ENCODE measurements at places on chromosomes 6 and 20. TPM values are rescaled to one million over a fixed set of nuclear protein-coding genes. Genes with fewer than 3 reads are reported as not detected.

Gene LY6G5C
- polyA plus RNA-seq = 4.6 TPM

Gene JPH2
- not detected for polyA plus RNA-seq

Gene FGD2
- 1.9 TPM for polyA plus RNA-seq

Gene PTCHD4
- polyA plus RNA-seq = not detected

Gene TRAPPC3L
- 0.20 TPM for polyA plus RNA-seq

Gene DNAJC5
- polyA plus RNA-seq = 8.2 TPM

Gene TMEM242
- polyA plus RNA-seq = 13.7 TPM

Gene PRDM13
- not detected for polyA plus RNA-seq

Gene RIMS4
- polyA plus RNA-seq = not detected

GRCh38 chr6:2749969-2750600, 637 bp downstream of the MYLK4 start:
- peaks cover 6% of the 10 kb centered on the region for H3K4me1 ChIP-seq
- H3K36me3 ChIP-seq = no peaks in the 10 kb centered on the region
- H3K4me3 ChIP-seq = no peak overlapping the region
- peaks cover 2% of the 10 kb centered on the region for H3K27me3 ChIP-seq

- H3K36me3 ChIP-seq = no peaks in the 10 kb centered on the region
- H3K27ac ChIP-seq = no peak overlapping the region
- no peak overlapping the region for H3K4me3 ChIP-seq
- no peak for DNase-seq
Observed at GRCh38 chr6:134114918-134115714, 62.7 kb upstream of the SLC2A12 start.

DNA sequence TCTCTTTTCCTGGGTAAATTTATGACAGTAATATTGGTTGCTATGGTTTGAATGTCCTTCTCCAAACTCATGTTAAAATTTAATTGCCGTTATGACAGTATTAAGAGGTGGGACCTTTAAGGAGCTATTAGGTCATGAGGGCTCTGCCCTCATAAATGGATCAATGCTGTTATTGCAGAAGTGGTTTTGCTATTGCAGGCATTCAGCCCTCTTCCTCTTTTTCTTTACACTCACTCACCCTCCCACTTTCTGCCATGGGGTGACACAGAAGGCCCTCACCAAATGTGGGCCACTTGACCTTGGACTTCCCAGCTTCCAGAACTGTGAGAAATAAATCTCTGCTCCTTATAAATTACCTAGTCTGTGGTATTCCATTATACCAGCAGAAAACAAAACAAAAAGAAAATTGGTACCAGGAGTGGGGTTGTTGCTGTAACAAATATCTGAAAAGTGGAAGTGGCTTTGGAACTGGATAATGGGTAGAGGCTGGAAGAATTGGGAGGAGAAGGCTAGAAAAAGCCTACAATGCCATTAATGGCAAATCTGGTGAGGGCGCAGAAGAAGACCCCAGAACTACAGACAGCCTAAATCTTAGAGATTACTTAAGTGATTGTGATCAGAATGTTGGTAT, 24.8 kb upstream of the IGF2R start:
- no peaks in the 10 kb centered on the region for H3K27me3 ChIP-seq
- H3K36me3 ChIP-seq = peaks cover 3% of the 10 kb centered on the region
- no peak overlapping the region for H3K4me3 ChIP-seq
- no peak overlapping the region for H3K27ac ChIP-seq
- DNase-seq = no peak
- H3K4me1 ChIP-seq = peaks cover 11% of the 10 kb centered on the region

DNA sequence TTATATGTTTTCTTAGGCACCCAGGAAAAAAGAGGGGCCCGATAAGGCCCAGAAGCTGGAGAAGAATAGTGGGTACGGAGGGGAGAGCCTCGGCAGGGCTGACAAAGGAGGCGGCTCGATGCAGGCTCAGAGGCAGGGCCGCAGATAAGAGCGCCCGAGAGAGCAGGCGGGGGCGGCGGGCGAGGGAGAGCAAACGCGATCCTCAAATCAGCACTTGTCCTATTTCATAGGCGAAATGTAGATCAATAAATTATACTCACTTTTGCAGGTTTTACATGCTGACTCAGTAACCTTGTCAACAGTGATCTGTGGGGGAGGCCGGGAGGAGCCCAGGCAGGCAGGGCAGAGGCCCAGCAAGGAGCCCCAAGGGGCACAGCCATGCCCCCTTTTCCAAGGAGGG, 42.6 kb downstream of the GRM4 start:
- no peak for DNase-seq
- no peak overlapping the region for H3K27ac ChIP-seq
- H3K36me3 ChIP-seq = no peaks in the 10 kb centered on the region
- H3K4me3 ChIP-seq = no peak overlapping the region

DNA sequence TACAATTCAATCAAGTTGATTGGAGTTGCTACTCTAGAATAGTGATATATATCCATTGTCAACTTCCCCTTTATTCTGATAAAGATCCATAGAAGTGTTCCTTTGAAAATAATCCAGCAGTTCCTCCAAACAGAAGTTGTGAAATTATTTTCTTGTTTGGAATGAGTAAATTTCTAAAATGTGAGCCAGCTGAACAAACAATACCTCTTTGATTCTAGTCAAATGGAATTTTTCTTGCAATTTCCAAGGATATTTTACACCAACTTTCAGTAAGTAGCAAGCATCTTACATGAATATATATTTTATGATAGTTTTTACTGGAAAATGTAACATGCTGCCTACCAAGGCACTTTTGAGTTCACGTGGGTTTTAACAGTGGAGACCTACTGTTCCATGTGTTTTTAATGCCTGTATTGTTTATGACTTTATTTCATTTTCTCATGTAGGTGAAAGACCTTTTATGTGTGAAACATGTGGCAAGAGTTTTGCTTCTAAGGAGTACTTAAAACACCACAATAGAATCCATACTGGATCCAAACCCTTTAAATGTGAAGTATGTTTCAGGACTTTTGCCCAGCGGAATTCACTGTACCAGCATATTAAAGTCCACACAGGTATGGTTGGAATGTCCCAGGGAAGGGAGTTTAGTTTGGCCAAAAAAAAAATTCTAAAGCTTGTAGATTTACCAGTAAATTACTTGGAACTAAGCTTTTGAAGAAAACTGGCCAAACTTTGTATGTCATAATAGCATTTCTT, 6.5 kb downstream of the GZF1 start:
- DNase-seq = no peak
- no peak overlapping the region for H3K27ac ChIP-seq
- peaks cover 26% of the 10 kb centered on the region for H3K4me1 ChIP-seq
- peaks cover 3% of the 10 kb centered on the region for H3K27me3 ChIP-seq
- H3K36me3 ChIP-seq = peaks cover 20% of the 10 kb centered on the region

DNA sequence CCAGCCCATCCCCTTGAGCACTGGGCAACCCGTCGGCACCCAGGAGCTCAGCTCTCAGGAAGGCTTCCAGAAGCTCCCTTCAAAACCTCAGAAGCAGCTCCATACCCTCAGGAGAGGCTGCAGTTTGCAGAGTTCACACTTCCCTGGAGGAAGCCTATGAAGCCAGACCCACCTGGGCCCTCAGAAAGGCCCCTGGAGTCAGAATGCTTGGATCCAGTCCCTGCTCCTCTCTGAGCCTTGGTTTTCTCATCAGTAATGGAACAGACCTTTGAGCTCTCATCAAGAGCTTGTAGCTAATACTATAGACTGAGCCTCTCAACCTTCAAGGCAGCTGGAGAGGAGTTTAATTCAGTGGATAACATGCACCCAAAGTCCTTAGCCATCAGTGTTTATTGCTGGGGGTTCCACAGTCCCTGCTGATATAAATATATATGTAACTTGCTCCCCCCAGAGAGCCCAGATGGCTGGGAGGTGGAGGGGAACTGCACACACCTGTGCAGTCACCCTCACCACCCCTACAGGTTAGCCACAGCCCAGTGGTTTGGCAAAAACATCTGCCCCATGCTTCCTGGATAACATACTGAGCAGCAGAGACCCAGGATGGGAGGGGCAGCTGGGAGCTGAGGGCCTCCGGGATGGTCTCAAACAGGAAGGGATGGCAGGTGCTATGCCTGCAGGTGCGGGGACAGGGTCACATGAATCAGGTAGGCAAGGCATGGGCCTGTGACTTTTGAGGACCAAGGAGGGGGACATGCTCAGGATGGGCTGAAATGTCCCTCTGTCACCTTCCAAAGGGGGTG, 120.1 kb downstream of the SNX5 start:
- peaks cover 3% of the 10 kb centered on the region for H3K27me3 ChIP-seq
- no peak overlapping the region for H3K4me3 ChIP-seq
- H3K4me1 ChIP-seq = peaks cover 55% of the 10 kb centered on the region
- DNase-seq = no peak
- H3K27ac ChIP-seq = no peak overlapping the region
- no peaks in the 10 kb centered on the region for H3K36me3 ChIP-seq

- H3K4me3 ChIP-seq = no peak overlapping the region
- no peak overlapping the region for H3K27ac ChIP-seq
- peaks cover 3% of the 10 kb centered on the region for H3K27me3 ChIP-seq
- no peaks in the 10 kb centered on the region for H3K36me3 ChIP-seq
- DNase-seq = no peak
Observed at GRCh38 chr6:17486680-17487079, 93.3 kb downstream of the CAP2 start.

DNA sequence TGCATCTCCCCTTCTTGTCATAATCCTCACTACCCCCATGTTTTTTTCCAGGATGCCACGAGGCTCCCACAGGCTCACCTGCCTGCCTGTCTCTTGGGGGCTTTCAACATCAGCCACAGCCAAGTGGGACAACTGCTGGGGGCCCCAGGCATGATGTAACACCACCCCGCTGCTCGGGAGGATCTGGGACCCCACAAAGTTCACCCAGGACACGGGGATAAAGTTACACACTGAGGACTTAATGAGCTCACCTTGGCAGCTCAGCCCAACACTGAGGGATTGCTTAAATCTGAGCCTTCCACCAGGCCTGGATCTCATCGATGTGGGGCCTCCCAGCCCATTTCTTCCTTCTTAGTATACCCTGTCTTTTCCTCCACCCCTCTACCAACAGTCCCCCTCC, 56.4 kb upstream of the NNAT start:
- no peak for DNase-seq
- no peak overlapping the region for H3K27ac ChIP-seq
- peaks cover 3% of the 10 kb centered on the region for H3K27me3 ChIP-seq

DNA sequence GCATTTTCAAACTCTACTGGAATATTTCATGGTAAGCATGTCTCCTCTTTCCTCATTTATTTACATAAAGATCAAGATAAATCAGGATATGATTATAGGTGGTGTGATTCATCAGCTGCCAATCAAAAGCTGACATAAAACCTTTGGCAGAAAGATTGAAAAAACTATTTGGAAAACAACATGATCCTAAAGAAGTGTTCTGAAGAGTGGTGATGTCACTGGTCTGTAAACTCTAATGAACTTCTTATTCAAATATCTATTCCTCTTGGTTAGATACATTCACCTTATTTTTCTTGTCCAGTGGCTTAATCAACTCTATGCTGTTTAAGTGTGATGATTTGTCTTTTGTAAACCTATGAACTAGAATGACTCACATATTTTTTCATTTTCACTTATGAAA, 535.5 kb upstream of the CITED2 start:
- H3K27me3 ChIP-seq = no peaks in the 10 kb centered on the region
- no peak overlapping the region for H3K4me3 ChIP-seq
- no peaks in the 10 kb centered on the region for H3K36me3 ChIP-seq
- H3K27ac ChIP-seq = no peak overlapping the region
- no peaks in the 10 kb centered on the region for H3K4me1 ChIP-seq

GRCh38 chr6:53984581-53984980, 126.7 kb upstream of the MLIP start:
- H3K27me3 ChIP-seq = peaks cover 6% of the 10 kb centered on the region
- H3K4me1 ChIP-seq = no peaks in the 10 kb centered on the region
- H3K4me3 ChIP-seq = no peak overlapping the region
- no peaks in the 10 kb centered on the region for H3K36me3 ChIP-seq

GRCh38 chr6:158629367-158630221, 14.9 kb downstream of the DYNLT1 start:
- no peak overlapping the region for H3K4me3 ChIP-seq
- peaks cover 71% of the 10 kb centered on the region for H3K4me1 ChIP-seq
- DNase-seq = no peak
- H3K27me3 ChIP-seq = peaks cover 2% of the 10 kb centered on the region
- peaks cover 34% of the 10 kb centered on the region for H3K36me3 ChIP-seq
- peak overlapping the region; percentile 63 for H3K27ac ChIP-seq

- H3K27me3 ChIP-seq = peaks cover 24% of the 10 kb centered on the region
- no peaks in the 10 kb centered on the region for H3K4me1 ChIP-seq
- H3K4me3 ChIP-seq = no peak overlapping the region
- no peaks in the 10 kb centered on the region for H3K36me3 ChIP-seq
- DNase-seq = no peak
- no peak overlapping the region for H3K27ac ChIP-seq
Observed at GRCh38 chr20:38290829-38291814, 12.8 kb upstream of the BPI start.

- no peak for DNase-seq
- no peak overlapping the region for H3K4me3 ChIP-seq
- no peak overlapping the region for H3K27ac ChIP-seq
Observed at GRCh38 chr6:25913741-25914140, 16.8 kb downstream of the SLC17A2 start.

DNA sequence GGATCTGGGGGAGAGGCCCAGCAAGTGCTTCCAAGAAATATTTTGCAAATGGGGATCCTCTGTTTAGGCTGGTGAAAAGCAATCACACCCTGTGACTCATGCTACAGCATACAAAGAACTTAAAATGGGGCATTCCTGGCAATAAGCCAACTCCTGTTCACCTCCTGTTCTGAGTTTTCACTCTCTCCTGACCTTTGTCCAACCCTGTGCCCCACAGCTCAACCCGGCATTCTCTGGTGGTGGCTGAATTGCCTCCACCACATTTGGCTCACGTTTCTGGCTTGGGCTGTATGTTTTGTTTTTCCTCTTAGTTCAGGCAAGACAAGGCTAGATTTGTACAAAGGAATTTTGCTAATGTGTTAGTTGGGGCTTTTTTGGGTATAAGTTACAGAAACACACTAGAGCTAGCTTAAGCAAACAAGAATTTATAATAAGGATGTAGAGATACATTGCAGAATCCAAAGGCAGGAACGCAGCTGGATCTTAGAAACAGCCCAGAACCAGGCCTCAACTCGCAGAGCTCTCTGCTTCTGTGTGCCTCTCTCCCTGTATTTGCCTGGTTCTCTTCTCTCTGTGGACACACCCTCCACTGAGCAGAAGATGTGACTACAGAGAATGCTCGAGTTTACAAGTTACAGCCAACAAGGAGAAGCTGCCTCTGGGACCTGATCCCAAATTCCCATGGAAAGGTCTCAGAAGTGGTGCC, 9.4 kb downstream of the ABCC10 start:
- peak overlapping the region; percentile 34 for H3K27ac ChIP-seq
- H3K36me3 ChIP-seq = peaks cover 10% of the 10 kb centered on the region
- peaks cover 4% of the 10 kb centered on the region for H3K4me1 ChIP-seq
- no peaks in the 10 kb centered on the region for H3K27me3 ChIP-seq
- DNase-seq = no peak

GRCh38 chr20:3045042-3045815, 623 bp upstream of the MRPS26 start:
- H3K4me3 ChIP-seq = peak overlapping the region; percentile 90
- peaks cover 15% of the 10 kb centered on the region for H3K36me3 ChIP-seq
- DNase-seq = peak; percentile 68
- H3K27ac ChIP-seq = peak overlapping the region; percentile 78
- H3K27me3 ChIP-seq = peaks cover 6% of the 10 kb centered on the region
